ENCODE measurements at places on chromosomes 12 and 14. TPM values are rescaled to one million over a fixed set of nuclear protein-coding genes. Genes with fewer than 3 reads are reported as not detected.

The DNAJC22 gene
- polyA plus RNA-seq = not detected

The PPP1R3E gene
- polyA plus RNA-seq = 9.9 TPM

The BCL2L14 gene
- polyA plus RNA-seq = not detected

The DLK1 gene
- polyA plus RNA-seq = 9.2 TPM

The TAS2R46 gene
- 0.04 TPM for polyA plus RNA-seq

The NANOG gene
- polyA plus RNA-seq = not detected

The SYNE3 gene
- polyA plus RNA-seq = 0.45 TPM

The ESRRB gene
- polyA plus RNA-seq = 0.17 TPM

All from psoas muscle (tissue), 8 donors.